Muscle of arm (tissue), 14 donors: ENCODE measurements at places on chromosomes 6 and 20. TPM values are rescaled to one million over a fixed set of nuclear protein-coding genes. Genes with fewer than 3 reads are reported as not detected.

PKIG gene
- polyA plus RNA-seq: 39.7 TPM

DNA sequence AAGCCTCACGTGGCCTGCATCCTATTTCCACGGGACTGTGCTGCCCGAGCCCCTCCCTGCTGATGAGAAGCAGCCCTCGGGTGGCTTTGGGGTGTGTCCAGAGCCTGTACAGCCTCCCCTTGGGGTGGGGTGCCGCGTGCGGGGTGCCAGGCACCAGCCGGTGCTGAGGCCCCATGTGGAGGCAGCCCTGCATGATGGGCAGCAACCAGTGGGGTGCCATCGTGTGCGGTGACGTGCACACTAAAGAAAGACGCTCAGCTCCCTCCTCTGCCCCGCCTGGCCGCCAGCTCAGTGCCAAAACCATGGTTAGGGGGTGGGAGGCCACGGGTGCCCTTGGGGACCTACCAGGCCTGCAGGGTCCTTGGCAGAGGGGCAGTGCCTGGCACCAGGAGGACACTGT is 26.2 kb downstream of the NTSR1 start:
- no peak for DNase-seq

GRCh38 chr6:136739501-136739900 is 52.8 kb downstream of the MAP3K5 start:
- DNase-seq: no peak

GRCh38 chr20:7722564-7722963 is 217.7 kb downstream of the HAO1 start:
- no peak for DNase-seq

DNA sequence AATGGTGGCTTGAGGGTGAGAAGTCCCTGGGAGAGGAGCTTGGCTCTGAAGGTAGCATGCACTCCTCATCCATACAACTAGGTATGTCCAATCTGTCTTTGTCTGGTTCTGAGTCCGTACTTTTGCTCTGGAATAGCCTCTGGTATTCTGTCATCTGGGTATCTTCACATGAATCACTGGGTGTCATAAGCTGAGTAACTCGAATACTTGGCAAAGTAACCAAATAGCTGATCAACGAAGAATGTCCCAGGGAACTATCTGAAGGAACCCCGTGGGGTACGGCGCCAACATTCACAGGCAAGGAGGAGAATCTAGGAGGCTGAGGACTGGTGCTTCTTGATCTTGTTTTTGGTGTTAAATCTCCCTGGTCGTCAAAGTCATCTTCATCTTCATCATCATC is 184.8 kb downstream of the HIVEP2 start:
- DNase-seq: no peak

- no peak for DNase-seq
Observed at GRCh38 chr20:12699374-12700228, 309.2 kb upstream of the SPTLC3 start.

DNA sequence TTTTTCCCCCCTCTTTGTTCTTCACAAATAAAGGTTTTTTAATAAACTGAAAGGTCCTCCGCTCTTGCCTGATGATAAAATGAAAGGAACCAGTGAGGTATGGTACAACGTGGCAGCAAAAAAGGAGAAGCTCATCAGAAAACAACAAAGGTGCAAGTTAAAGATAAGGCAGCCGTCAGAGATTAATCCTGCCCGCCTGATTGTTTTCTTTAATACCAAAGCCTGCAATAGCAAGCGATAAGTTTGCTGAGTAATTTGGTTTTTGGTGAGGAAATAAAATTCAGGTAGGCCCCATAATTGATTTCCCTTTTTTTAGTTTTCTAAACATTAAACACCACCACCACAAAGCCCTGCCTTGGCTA is 177.9 kb downstream of the MBOAT1 start:
- no peak for DNase-seq

ADGRF4 gene
- not detected for polyA plus RNA-seq

- no peak for DNase-seq
Observed at GRCh38 chr6:130161683-130162404, 60.9 kb downstream of the SAMD3 start.
